Psoas muscle (tissue), 8 donors: ENCODE measurements at places on chromosomes 7 and 10. TPM values are rescaled to one million over a fixed set of nuclear protein-coding genes. Genes with fewer than 3 reads are reported as not detected.

ECD gene
- polyA plus RNA-seq, result 10.7 TPM

GET4 gene
- 36.8 TPM for polyA plus RNA-seq

ZNF518A gene
- 1.9 TPM for polyA plus RNA-seq

FAM25G gene
- not detected for polyA plus RNA-seq

CALCR gene
- polyA plus RNA-seq, result 0.34 TPM

EFCAB10 gene
- not detected for polyA plus RNA-seq

ANXA8L1 gene
- not detected for polyA plus RNA-seq

LHFPL3 gene
- polyA plus RNA-seq, result not detected

SUV39H2 gene
- polyA plus RNA-seq, result 6.3 TPM

TFEC gene
- polyA plus RNA-seq, result 0.15 TPM

CAMK2B gene
- polyA plus RNA-seq, result 19.9 TPM

VSTM2A gene
- polyA plus RNA-seq, result 0.01 TPM

FGFBP3 gene
- polyA plus RNA-seq, result 0.41 TPM

CYREN gene
- polyA plus RNA-seq, result 25.0 TPM

TAS2R5 gene
- 0.40 TPM for polyA plus RNA-seq

HECW1 gene
- 1.7 TPM for polyA plus RNA-seq

ACHE gene
- polyA plus RNA-seq, result 23.8 TPM

NUTM2D gene
- 0.68 TPM for polyA plus RNA-seq

GBX1 gene
- 0.07 TPM for polyA plus RNA-seq

IDI2 gene
- polyA plus RNA-seq, result 16.6 TPM

SKIDA1 gene
- polyA plus RNA-seq, result 0.21 TPM

TMEM72 gene
- polyA plus RNA-seq, result not detected

LDB3 gene
- 108 TPM for polyA plus RNA-seq

FKBP6 gene
- not detected for polyA plus RNA-seq

CHRM2 gene
- not detected for polyA plus RNA-seq

CLDN3 gene
- 0.16 TPM for polyA plus RNA-seq

HOXA5 gene
- polyA plus RNA-seq, result 7.6 TPM

OR9A2 gene
- polyA plus RNA-seq, result not detected

SMKR1 gene
- polyA plus RNA-seq, result not detected

PNLIPRP2 gene
- polyA plus RNA-seq, result 0.16 TPM

CPN1 gene
- polyA plus RNA-seq, result not detected

CYP26A1 gene
- 0.04 TPM for polyA plus RNA-seq

GCK gene
- polyA plus RNA-seq, result 0.08 TPM

GATA3 gene
- polyA plus RNA-seq, result 1.2 TPM

AP3M1 gene
- polyA plus RNA-seq, result 9.5 TPM

CCSER2 gene
- polyA plus RNA-seq, result 56.4 TPM

TUBB8 gene
- 0.06 TPM for polyA plus RNA-seq

PLEKHS1 gene
- polyA plus RNA-seq, result 0.04 TPM

USP54 gene
- polyA plus RNA-seq, result 94.3 TPM

ASB15 gene
- polyA plus RNA-seq, result 0.12 TPM

ZNF239 gene
- polyA plus RNA-seq, result 3.2 TPM

CRYGN gene
- polyA plus RNA-seq, result not detected

ODAD2 gene
- polyA plus RNA-seq, result 0.03 TPM

LEP gene
- polyA plus RNA-seq, result 0.78 TPM

CPED1 gene
- polyA plus RNA-seq, result 4.9 TPM

CNTNAP2 gene
- polyA plus RNA-seq, result 0.01 TPM

RBP3 gene
- polyA plus RNA-seq, result not detected

SLC13A1 gene
- not detected for polyA plus RNA-seq

CFAP69 gene
- 0.55 TPM for polyA plus RNA-seq

TUBAL3 gene
- polyA plus RNA-seq, result 0.23 TPM

EVX1 gene
- not detected for polyA plus RNA-seq
